Smooth muscle cell of the pulmonary artery (primary cell): ENCODE measurements at places on chromosomes 12 and 14. TPM values are rescaled to one million over a fixed set of nuclear protein-coding genes. Genes with fewer than 3 reads are reported as not detected.

RACGAP1 gene
- 14.5 and 28.6 TPM in 2 replicates for total RNA-seq

DDHD1 gene
- 15.6 and 19.1 TPM in 2 replicates for total RNA-seq

RERGL gene
- 0.65 TPM in 1 of 2 replicates, not detected in the other for total RNA-seq

NEMP1 gene
- total RNA-seq, result 6.6 and 9.9 TPM in 2 replicates

BEGAIN gene
- total RNA-seq, result 0.26 and 0.78 TPM in 2 replicates

TCL1B gene
- total RNA-seq, result not detected in 2 replicates

HIGD1C gene
- total RNA-seq, result not detected in 2 replicates

FGF6 gene
- not detected in 2 replicates for total RNA-seq
